ENCODE measurements at places on chromosomes 5 and 9. TPM values are rescaled to one million over a fixed set of nuclear protein-coding genes. Genes with fewer than 3 reads are reported as not detected.

DNA sequence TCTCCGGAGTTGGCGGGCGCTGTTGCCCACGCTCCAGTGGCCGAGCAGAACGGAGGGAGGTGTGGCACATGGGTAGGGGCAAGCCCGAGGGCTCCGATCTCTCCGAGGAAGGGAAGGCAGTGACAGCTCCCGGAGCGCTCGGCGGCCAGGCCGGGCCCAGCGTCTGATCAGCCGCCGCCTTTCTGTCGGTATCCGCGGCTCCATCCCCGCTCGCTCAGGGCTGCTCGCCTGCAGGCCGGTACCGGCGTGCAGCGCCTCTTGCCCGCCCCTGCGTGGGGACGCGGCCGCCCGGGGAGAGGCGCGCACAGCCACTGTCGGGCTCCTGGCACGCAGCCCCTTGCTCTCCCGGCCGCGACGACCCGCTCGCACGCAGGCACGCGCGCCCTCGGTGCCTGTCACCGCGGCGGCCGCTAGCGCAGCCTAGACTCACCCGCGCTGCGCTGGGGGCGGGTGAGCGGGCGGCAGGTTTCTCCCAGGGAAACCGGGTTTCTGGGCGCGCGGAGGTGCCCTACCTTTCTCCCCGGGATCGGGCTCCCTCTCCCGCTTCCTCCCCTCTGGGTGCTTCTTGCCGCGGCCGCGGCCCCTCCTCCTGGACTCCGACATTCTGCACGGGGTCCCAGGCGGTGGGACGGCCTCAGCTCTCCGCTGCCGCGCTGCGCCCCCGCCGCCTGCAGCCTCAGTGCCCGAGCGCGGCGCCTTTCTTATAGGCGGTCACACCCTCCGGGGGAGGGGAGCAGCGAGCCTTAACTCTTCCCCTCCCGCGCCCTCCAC, 108.4 kb downstream of the PSD2 start:
- no peak for DNase-seq

Gene TXNDC8
- total RNA-seq, result not detected

- DNase-seq, result peak; percentile 90
These were observed 49.4 kb downstream of the PLK2 start for GRCh38 chr5:58410441-58410840.

DNA sequence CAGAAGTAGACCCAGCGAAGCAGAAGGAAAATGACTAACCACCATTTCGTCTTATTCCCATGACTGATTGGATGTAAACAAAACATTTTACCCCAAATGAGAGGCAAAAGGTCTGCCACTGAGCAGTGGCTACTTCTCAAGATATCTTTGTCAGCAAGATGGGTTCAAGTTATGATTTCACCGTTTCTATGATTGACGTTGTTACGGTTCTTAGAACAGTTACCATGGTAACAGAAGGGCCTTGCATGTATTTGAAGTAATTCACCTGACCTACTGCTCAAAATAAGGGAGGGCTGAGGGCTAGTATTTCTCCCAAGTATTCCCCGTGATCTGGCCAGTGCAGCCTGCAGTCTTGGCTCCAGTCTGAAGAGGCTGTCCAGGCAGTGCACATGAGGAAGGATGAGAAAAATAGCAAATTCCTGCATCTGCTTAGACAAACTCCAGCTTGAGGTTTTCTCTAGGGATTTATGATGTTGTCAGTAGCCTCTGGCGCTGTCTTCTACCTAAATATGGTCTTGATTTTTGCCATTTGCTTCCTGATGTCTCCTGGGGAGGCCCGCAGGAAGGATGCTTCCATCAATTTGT, 372.7 kb downstream of the TMEM38B start:
- no peak for DNase-seq

- DNase-seq, result peak; percentile 8
These were observed 116.3 kb downstream of the DEPDC1B start for GRCh38 chr5:60583616-60584015.

DNA sequence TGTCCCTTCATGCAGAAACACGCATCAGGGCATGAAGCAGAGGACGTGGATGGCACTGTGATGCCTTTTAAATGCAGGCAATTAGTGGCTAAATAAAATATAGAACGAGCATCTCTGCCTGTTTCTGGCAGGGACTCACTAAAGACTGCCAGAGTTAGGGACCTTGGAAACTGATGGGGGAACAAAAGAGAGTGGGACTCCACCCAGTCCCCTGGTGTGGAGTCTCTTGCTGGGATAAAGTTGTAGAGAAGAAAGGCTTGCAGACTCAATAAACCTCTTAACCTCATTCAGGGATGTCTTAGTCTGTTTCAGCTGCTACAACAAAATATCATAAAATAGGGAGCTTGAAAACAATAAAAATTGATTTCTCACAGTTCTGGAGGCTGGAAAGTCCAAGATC, 87.6 kb upstream of the ARAP3 start:
- no peak for DNase-seq

Gene FABP6
- not detected for total RNA-seq

Gene TENT4A
- total RNA-seq, result 18.8 TPM

DNA sequence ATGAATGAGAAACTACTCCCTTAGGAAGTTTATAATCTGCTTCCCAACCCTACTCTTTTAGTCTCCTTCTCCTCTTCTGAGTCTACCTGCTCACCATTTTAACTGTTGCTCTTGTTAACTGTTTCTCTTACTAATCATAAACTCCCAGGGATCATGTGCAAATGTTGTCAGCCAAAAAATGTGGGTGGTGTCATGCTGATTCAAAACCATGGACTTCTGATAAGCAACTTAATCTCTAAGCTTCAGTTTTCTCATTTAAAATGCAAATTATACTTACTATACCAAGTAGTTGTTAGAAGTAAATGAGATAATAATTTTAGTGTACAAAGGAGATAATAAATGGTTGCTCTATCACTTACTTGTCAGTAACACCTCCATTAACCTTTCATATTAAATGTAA, 45.9 kb upstream of the TLX3 start:
- DNase-seq, result no peak

- no peak for DNase-seq
These were observed 584.0 kb downstream of the CHSY3 start for GRCh38 chr5:130488252-130488651.

- no peak for DNase-seq
These were observed 13.5 kb upstream of the TMED7 start for GRCh38 chr5:115639377-115639776.

Gene CAVIN4
- total RNA-seq, result 6.0 TPM

Gene CTXN3
- total RNA-seq, result not detected

GRCh38 chr5:66737096-66737495, 140.9 kb downstream of the MAST4 start:
- DNase-seq, result no peak

All from astrocyte (in vitro differentiated cells and primary cell).